ENCODE measurements at places on chromosomes 7 and 10. TPM values are rescaled to one million over a fixed set of nuclear protein-coding genes. Genes with fewer than 3 reads are reported as not detected.

The IFIT1B gene
- total RNA-seq = not detected

The SH2B2 gene
- 6.2 TPM for total RNA-seq

- no peak for DNase-seq
Measured at GRCh38 chr7:129069021-129069420, 14.1 kb upstream of the TNPO3 start.

DNA sequence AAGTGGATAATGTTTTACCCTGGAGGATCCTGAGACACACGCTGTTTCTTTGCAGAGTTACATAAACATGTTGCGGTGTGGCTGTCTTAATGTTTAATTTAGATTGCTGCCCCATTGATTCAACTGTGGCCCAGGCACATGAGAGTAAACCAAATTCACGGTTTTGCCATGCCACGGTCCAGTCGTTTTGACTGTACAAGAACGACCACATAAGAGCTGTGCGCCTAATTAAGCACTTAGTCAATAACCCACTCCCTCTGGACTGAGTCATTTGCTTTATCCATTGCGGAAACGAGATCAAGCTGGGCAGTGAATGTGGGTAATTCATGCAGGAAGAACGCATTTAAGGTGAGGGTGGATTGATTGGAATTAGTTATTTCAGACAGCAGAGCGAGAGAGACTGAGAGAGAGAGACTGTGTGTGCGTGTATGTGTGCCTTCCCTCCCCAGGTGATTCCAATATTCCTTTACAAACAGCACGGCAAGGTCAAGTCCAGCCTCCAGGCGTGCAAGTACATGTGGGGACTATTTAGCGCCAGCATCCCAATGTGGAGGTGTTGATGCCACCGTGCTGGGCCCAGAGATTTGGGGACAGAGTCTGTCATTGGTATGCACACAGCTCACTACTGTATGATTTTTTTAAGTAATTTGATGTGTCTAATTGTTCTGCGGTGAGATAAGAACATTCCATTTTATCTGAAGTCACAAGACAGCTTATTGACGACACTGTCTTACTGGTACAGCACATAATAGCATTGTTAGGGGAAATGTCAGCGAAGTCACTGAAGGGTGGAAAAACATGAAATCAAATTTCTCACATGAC is 8.4 kb upstream of the TEX36 start:
- DNase-seq = no peak

- no peak for DNase-seq
Measured at GRCh38 chr7:24963218-24963617, 16.8 kb downstream of the OSBPL3 start.

GRCh38 chr7:108290459-108291151 is 160.4 kb upstream of the LAMB4 start:
- DNase-seq = no peak

All from H7 (cell line).